ENCODE measurements at places on chromosomes 1 and 21.

GRCh38 chr1:8512504-8512903 is 194.6 kb downstream of the SLC45A1 start:
- DNase-seq, result no peak

DNA sequence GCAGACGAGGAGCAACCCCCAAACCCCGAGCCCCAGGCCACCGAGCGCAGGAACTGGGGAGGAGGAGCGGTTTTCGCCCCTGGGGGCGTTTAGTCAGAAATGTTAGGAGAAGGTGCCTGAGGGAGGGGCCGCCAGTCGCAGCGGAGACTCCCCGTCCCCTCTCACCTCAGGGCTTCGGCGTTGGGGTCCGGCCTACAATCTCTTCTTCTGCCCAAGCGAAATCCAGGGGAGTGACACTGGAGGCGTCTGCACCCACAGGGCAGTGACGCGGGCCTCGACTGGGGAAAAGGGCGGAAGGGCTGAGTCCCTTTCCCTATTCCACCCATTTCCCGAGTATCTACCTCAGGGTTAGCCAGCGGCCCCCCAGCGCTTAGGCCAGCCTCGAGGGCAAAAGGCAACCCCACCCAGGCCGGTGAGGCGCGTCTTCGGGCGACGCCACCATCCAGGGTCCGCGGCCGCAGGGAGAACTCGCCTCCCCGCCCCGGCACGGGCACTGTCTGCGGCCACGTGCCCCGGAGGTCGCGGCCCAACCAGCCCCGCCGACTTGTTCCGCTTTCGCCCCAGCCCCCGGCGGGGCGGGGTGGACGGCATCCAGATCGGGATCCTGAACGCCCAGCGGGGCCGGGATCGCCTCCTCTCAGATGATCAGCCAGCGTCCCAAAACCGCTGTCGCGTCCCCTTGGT is 118.7 kb upstream of the BARHL2 start:
- no peak for DNase-seq

- no peak for DNase-seq
Measured at GRCh38 chr1:197763307-197763706, 12.0 kb downstream of the DENND1B start.

DNA sequence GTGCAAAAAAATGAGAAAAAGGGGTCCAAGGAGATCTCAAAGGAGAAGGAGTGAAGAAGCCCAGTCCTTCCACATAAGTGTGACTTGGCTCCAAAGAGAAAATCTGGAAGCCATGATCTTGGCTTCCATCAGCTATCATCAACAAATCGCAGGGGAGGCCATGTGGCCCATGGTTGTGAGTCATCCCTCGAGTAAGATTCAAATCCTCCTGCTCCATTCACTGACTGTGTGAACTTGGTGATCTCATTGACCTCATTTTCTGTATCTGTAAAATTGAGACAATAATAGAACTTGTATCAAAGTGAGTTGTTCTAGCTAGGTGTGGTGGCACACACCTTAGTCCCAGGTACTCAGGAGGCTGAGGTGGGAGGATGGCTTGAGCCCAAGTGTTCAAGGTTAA is 79.1 kb upstream of the OLIG2 start:
- DNase-seq, result no peak

DNA sequence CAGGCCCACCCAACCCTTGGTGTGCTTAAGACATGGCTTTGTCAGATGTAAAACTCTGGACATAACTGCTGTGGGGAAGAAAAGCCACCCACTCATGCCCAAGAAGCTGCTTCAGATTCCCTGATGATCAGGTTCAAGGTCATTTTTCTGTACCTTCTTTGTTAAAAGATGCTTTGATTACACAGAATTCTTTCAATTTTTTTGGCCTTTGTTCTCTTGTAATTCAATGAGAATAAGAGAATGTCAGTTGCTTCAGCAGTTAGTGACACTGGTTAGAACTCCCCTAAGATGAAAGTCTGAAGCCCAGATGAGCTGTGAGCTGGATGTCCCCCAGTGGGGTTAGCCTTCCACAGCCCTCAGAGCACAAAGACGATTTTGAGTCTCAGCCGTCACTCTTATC is 152.7 kb downstream of the CHRM3 start:
- no peak for DNase-seq

- no peak for DNase-seq
Measured at GRCh38 chr1:59422921-59423575, 126.2 kb downstream of the FGGY start.

- no peak for DNase-seq
Measured at GRCh38 chr1:113283914-113284313, 106.4 kb upstream of the MAGI3 start.

DNA sequence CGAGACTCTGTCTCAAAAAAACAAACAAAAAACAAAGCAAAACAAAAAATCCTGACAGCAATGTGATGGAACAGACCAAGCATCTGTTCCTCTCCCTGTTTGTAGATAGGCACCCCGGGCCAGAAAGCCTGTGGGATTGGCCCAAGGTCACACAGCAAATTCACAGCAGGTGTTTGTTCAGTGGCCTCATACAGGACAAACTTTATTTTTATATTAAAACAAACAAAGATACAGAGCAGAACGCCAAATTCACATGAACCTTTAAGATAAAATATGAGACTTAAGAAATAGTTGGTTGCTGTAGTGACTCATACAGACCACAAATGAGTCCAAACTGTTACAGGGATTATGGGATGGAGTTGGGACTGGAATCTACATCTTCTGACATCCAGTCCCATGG is 2.3 kb upstream of the CELA2A start:
- no peak for DNase-seq

- no peak for DNase-seq
Measured at GRCh38 chr1:18495635-18496034, 14.9 kb downstream of the KLHDC7A start.

- no peak for DNase-seq
Measured at GRCh38 chr1:26156285-26157038, 2.4 kb upstream of the FAM110D start.

DNA sequence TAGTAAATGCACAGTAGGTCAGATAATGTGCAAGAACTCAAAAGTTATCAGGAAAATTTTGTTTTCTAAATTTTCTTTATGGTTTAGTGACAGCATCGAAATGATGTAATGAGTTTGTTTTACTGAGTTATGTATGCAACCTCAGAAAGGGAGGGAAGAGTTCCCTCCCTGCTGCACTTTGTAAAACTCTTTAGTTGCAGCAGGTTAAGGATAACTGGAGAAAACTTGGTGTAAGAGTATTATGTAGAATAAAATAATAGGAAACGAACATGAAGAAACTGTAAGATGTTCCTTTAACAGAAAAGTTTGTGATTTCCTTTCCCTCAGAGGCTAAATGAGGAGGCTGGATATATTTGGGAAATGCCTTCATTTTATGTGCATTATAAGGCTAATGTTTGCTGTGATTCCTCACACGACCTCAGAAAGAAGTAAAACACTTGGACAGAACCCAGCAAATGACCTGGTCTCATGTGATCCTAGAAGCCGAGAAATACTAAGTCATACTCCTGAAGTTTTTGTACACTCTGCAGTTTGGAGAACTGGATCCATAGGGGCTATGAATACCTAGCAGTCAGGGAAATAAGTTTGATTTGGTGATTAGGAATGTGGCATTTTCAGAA is 35.4 kb downstream of the ADGRL2 start:
- DNase-seq, result no peak

DNA sequence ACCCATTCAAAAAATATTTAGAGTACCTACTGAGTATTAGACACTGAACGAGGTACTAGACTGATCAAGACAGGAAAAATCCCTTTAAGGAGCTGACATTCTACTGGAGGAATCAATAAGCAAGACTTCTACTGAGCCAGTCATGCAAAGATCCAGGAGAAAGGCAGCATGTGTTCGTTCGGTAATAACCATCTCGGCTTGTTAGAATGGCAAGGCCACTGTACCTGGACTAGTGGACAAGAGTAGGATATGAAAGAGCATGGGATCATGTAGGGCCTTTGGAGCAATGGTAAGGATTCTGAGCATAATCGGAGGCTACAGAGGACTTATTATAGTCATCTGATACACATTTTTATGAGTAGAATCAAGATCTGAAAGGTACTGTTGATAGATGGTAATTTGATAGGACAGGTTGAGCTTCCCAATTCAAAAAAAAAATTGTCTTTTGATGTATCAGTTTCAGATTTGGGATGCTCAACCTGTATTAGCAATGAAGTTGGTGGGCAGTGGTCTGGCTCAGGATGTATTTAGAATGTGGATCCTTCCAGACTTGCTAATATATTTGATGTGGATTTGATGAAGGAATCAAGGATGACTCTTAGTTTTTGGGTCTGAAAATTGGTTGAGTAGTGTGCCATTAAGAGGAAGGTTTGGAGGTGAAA is 2.3 kb downstream of the COX20 start:
- no peak for DNase-seq
